Activated T-helper 1 cell treated with anti-CD3 and anti-CD28 coated beads, Interleukin-12 subunit alpha, Interleukin-12 subunit beta, Interleukin-2, Interleukin-4 antibody, amounts not matched to agents 30 ng/mL and 10 ng/mL and 1 ng/mL, durations not matched to agents 14 hours and 24 hours and 36 hours (primary cell): ENCODE measurements at places on chromosomes 11 and 22. TPM values are rescaled to one million over a fixed set of nuclear protein-coding genes. Genes with fewer than 3 reads are reported as not detected.

DNA sequence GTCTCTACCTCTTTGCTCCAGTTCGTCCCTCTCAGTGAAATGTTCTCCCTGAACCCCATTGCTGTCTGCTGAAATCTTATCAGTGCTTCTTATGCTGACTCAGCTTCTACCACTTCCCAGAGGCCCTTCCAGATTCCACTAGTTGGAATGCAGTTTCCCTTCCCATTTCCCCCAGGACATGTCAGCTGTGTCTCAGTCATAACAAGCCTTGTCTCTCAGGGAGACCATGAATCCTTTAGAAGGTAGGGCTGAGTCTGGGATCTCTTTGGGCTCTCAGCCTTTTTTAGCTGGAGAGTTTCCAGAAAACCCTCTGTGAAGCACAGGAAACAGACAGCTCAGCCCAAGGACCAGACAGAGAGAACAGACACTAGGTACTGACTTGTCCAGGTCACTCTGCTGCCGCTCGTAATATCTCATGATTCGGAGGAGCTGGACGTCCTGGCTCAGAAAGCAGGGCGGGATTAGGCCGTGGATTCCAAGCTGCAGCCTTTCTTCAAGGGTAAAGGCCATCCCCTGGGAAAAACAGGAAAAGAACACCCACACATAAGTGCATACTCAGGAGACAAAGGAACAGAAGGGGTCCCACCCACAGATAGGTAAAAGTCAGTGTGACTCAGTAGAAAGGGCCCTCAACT lies 113.0 kb downstream of the ME3 start:
- H3K4me3 ChIP-seq: no peak overlapping the region
- no peak overlapping the region for H3K27ac ChIP-seq
- no peaks in the 10 kb centered on the region for H3K4me1 ChIP-seq
- DNase-seq: no peak
- H3K36me3 ChIP-seq: no peaks in the 10 kb centered on the region

GRCh38 chr22:45042263-45042662 lies 32.5 kb upstream of the PHF21B start:
- H3K27me3 ChIP-seq: no peaks in the 10 kb centered on the region
- no peak overlapping the region for H3K27ac ChIP-seq
- no peak for DNase-seq
- no peaks in the 10 kb centered on the region for H3K4me1 ChIP-seq
- no peaks in the 10 kb centered on the region for H3K36me3 ChIP-seq
- no peak overlapping the region for H3K4me3 ChIP-seq

DNA sequence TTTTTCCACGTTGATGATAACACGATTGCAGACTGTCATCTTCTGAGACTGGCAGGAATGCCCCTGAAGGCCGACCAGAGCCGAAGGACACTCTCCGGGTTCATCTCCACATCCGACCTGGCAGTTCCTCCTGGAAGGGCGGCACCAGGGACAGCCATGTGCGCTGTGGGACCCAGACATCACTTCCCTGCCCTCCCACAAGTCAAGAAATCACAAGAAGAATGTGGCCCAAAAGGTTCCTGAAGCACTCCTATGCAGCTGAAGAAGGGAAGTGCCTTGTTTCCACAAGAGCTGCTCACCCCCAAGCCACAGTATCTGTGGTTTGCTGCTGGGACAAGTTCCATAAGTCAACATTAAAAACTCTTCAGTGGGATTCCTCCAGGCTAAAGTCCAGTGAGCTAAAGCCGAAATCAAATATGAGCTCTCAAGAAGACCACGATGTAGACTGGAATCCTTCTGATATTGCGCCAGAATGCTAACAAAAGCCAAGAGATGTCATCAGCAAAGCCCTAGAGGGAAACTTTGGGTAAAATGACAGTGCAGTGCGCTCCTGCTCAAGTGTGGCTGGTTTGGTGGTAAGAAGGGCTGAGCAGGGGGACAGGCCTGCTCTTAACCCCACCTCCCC lies 21.2 kb downstream of the PACSIN2 start:
- H3K27ac ChIP-seq: no peak overlapping the region
- H3K36me3 ChIP-seq: peaks cover 5% of the 10 kb centered on the region

DNA sequence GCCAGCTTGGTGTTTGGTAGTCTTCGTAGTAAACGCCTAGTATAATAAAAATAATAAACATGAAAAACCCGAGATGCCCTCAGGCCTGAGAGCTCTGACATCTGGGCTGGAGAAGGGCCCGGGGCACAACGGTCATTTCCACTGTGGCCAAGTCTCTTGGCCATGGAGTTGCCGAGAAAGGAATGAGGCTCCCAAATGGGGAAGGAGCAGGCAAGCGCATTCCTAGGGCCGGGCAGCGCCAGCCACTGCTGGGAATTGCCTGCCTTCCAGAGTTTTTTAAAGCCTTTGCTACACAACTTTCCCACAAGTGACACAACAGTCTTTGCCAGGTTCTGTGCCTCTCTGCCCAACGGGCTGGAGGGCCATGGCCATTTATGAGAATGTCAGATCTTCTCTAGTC lies 103.4 kb downstream of the NAV2 start:
- peaks cover 2% of the 10 kb centered on the region for H3K27me3 ChIP-seq
- no peaks in the 10 kb centered on the region for H3K4me1 ChIP-seq
- H3K27ac ChIP-seq: no peak overlapping the region

GRCh38 chr11:109695696-109696095 lies 273.7 kb downstream of the C11orf87 start:
- no peaks in the 10 kb centered on the region for H3K27me3 ChIP-seq
- DNase-seq: no peak
- H3K4me1 ChIP-seq: no peaks in the 10 kb centered on the region
- no peak overlapping the region for H3K4me3 ChIP-seq
- H3K27ac ChIP-seq: no peak overlapping the region
- H3K36me3 ChIP-seq: no peaks in the 10 kb centered on the region

- no peaks in the 10 kb centered on the region for H3K4me1 ChIP-seq
- H3K27ac ChIP-seq: no peak overlapping the region
- no peak for DNase-seq
- H3K36me3 ChIP-seq: no peaks in the 10 kb centered on the region
- no peaks in the 10 kb centered on the region for H3K27me3 ChIP-seq
Measured at GRCh38 chr11:84794663-84795443, 832.3 kb downstream of the DLG2 start.

DNA sequence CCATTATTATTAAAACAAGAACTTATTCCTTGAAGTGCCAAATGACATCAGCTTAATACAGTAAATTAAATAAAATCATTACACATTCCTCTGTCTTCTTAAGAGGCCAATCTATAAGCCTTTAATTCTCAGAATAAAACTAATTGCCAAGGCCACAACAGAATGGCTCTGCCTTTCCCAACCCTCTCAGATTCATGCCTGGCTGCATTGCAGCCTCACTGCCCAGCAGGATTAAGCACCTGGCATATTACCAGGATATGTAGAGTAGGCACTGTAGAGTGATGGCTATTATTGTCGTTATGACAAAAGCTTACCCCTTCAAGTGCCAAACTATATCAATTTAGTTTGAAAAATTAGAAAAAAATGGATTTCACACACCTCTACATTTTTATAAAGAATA lies 9.4 kb upstream of the CALCA start:
- H3K4me1 ChIP-seq: no peaks in the 10 kb centered on the region
- peaks cover 38% of the 10 kb centered on the region for H3K27me3 ChIP-seq
- H3K27ac ChIP-seq: no peak overlapping the region
- no peak overlapping the region for H3K4me3 ChIP-seq
- no peak for DNase-seq

DNA sequence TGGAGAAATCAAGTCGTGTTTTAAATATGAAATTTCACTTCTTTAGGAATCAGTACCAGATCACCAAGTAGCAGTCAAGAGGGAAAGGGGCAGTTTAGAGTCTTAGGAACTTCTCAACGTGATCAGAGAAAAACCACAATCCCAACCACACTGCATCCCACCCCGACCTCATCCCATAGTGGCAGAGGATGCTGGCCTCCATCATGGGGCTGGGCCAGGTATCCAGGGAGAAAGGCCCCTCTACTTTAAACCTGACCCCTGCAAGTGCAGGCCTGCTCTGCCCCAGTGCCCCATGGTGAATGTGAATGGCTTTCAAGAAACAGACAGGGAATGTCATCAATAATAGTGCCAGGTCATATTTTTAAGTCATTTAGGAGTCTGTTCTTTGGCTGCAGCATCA lies 12.1 kb downstream of the CHST1 start:
- H3K36me3 ChIP-seq: no peaks in the 10 kb centered on the region
- no peak overlapping the region for H3K27ac ChIP-seq
- H3K27me3 ChIP-seq: peaks cover 15% of the 10 kb centered on the region
- H3K4me3 ChIP-seq: no peak overlapping the region
- H3K4me1 ChIP-seq: peaks cover 8% of the 10 kb centered on the region

Gene RAB36
- 0.08 TPM in 1 of 2 replicates, not detected in the other for total RNA-seq

Gene CARD16
- total RNA-seq: 9.5 and 10.5 TPM in 2 replicates

Gene BIRC3
- total RNA-seq: 101 and 108 TPM in 2 replicates

Gene RIMBP3B
- total RNA-seq: 0.16 TPM in 1 of 2 replicates, not detected in the other

Gene ELFN2
- 0.05 and 0.08 TPM in 2 replicates for total RNA-seq

Gene FEN1
- 147 and 149 TPM in 2 replicates for total RNA-seq
